ENCODE measurements at places on chromosomes 7 and 10. TPM values are rescaled to one million over a fixed set of nuclear protein-coding genes. Genes with fewer than 3 reads are reported as not detected.

AEBP1 gene
- total RNA-seq: 102 TPM

DNA sequence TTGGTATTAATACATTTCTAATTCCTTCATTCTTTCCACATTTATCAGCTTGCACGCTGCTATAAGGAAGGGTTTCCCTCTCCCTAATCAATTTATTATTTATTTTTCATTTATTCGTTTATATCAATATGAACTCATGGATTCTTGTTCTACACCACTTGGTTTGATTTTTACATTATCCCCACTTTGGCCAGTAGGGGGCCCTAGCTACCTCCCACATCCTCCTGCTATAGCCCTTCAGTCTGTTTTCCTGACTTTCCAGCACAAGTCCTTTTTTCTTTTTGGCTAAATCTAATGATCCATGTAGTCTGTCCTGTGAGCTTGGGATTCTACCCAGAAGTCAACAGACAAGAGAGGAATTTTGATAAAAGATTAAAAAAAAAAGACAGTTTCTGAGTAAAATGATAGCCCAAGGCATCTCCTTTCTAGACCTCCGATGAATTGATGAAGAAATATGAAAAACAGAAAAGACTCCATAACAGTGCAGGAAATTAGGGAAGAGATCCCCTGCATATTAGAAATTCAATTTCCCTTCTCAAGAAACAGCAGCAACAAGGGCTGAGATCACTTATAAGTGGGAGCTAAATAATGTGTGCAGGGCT is 47.7 kb downstream of the LYZL2 start:
- peak; percentile 55 for DNase-seq

- no peak for DNase-seq
Measured at GRCh38 chr10:127415901-127416581, 133.1 kb upstream of the NPS start.

DNA sequence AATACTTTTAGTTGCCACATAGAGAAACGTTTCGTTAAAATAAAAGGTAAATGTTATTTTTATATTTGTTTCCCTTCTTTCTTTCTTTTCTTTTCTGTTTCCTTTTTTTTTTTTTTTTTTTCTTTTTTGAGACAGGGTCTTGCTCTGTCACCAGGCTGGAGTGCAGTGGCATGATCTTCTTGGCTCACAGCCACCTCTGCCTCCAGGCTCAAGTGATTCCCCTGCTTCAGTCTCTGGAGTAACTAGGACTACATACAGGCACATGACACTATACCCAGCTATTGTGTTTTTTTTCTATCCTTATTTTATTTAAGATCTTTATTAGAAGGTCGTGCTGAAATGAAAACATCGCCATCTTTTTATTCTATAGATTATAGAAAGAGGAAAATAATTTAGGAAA is 661.8 kb upstream of the MBL2 start:
- no peak for DNase-seq

GRCh38 chr10:126247446-126247975 is 140.8 kb downstream of the ADAM12 start:
- no peak for DNase-seq

RASSF4 gene
- 53.1 TPM for total RNA-seq

All from testis (tissue), 5 donors.